Right forelimb (tissue), 1 donor: ENCODE measurements at places on chromosomes 5 and 9.

DNA sequence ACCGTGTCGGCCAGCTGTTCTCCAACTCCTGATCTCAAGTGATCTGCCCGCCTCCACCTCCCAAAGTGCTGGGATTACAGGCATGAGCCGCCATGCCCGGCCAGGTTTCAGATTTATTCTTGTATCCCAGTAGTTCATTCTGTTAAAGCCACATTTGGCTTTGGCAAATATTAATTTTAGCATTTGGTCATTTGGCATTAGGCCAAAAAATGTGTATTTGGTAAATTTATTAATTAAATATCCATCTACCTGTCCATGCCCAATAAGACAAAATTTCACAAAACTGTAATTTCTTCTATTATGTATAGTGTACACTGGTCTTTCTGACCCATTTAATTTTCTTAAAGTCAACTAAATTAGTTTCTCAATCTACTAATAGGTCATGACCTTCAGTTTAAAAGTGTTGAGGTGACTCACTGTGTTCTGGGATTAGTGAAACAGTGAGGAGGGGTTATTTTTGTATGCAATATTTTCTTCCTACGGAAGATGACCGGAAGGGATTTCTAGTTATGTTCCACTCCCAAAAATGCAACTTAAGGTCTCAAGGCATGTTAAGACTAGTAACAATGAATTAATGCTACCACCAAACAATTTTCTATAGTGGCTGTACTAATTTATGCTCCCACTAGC is 21.0 kb downstream of the OSTF1 start:
- DNase-seq = no peak

- DNase-seq = no peak
Measured at GRCh38 chr5:139650031-139650688, 2.0 kb downstream of the CXXC5 start.

- DNase-seq = no peak
Measured at GRCh38 chr5:150122158-150122510, 33.5 kb downstream of the PDGFRB start.

- DNase-seq = no peak
Measured at GRCh38 chr5:141654298-141654697, 3.1 kb upstream of the FCHSD1 start.

DNA sequence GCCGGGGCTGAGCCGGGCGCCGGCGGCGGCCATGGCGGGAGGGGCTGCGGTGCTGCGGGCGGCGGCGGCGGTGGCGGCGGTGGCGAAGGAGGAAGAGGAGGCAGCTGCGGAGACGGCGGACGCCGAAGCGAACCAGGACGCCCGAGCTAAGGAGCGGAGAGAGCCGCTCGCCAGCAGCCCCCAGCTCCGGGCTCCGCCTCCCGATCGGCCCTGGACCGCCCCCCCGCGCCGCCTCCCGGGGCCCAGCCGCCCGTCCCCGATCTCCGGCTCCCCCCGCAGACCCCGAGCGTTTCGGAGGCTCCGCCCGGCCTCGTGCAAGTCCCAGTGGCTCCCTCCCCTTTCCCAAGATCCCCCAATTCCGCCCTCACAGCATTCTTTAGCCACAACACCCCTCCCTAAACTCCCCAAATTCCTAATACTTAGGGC is at the start of gene ASTN2:
TSS of gene ASTN2 (minus strand) at position 152 of the 426 bp plus-strand sequence. CDS start at position 33, 119 bp downstream.
- DNase-seq = peak; percentile 68

GRCh38 chr9:28155671-28156070 is 582.4 kb upstream of the C9orf72 start:
- DNase-seq = no peak
